ENCODE measurements at places on chromosomes 16 and 17. TPM values are rescaled to one million over a fixed set of nuclear protein-coding genes. Genes with fewer than 3 reads are reported as not detected.

DNA sequence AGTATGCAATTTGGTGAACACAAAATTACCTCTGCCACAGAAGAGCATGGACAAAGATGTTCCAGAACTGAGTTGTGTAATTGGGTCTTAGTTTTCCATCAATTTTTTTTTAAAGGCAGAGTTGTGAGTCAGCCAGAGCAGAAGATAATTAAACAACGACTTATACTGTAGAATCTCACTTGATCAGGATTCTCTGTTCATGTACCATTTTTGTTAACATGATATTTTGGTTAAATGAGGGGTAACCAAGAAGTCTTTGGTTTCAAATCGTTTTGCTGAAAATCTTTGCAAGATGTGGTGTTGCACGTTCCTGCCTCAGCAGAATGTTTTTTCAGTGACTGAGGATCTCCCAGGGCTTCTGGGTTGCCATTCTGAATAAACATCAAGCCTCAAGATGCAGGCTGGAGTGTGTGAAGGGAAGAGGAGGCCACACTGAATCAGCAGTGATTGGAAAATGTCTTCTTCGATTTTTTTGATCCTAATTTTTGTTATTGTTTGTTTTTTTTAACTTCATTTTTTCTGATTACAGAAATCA, 232.6 kb upstream of the IRX3 start:
- no peaks in the 10 kb centered on the region for H3K4me1 ChIP-seq
- H3K27ac ChIP-seq, result no peak overlapping the region
- no peaks in the 10 kb centered on the region for H3K36me3 ChIP-seq
- no peak for DNase-seq
- no peak overlapping the region for H3K4me3 ChIP-seq

The DHRS11 gene
- polyA plus RNA-seq, result 4.1 TPM

The FBXW10 gene
- 0.07 TPM for polyA plus RNA-seq

DNA sequence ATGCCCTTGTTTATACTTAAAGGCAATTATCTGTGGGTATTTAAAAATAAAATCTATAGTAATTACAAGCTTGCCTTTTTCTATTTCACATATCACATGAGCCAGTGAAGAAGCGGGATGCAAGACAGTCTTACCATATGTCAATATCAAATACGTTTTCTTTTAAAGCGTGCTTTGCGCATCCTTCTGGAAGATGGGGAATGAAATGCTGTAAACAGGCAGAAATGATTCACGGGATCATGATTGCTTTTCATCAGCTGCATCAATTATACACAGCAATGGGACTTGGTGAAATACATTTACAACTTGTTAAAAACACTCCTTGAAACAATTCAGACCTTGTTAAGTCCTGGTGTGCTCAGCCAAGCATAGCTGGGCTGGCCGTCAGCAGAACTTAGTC, 72.5 kb downstream of the WSCD1 start:
- H3K4me3 ChIP-seq, result no peak overlapping the region
- no peak overlapping the region for H3K27ac ChIP-seq
- H3K36me3 ChIP-seq, result no peaks in the 10 kb centered on the region
- H3K27me3 ChIP-seq, result no peaks in the 10 kb centered on the region
- H3K4me1 ChIP-seq, result no peaks in the 10 kb centered on the region
- DNase-seq, result no peak

The ADCY9 gene
- 1.2 TPM for polyA plus RNA-seq

All from spleen (tissue), 13 donors.